ENCODE measurements at places on chromosomes 16 and 17.

DNA sequence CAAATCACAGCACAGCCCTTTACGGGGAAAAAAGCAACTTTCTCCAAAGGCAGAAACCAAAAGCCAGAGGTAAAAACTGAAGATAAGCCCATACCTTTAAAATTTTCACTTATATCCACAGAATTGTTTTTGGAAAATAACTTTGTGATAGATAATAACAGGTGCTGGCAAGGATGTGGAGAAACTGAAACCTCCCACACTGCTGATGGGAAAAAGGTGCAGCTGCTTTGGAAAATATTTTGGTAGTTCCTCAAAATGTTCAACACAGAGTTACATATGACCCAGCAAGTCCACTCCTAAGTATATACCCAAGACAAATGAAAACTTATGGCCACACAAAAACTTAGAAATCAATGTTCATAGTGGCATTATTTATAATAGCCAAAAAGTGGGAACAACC is 12.2 kb downstream of the EFTUD2 start:
- no peak for DNase-seq

DNA sequence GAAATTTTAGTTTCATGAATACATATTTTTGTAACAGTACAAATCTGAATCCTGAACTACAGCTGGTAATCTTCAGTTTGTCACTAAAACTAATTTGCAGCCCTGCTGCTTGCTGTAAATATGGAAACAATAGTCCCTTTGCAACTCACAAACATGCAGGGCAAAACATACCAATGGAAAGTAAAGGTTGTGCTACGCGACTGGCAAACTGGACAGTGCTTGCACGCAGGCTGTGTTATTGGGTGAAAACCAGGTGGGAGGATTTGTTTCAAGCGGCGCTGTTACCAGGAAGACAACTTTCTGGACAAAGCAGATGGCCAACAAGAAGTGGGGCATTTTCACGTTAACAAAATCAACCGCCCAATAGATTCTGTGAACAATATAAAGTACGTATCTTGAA is 93.5 kb downstream of the CDYL2 start:
- no peak for DNase-seq

DNA sequence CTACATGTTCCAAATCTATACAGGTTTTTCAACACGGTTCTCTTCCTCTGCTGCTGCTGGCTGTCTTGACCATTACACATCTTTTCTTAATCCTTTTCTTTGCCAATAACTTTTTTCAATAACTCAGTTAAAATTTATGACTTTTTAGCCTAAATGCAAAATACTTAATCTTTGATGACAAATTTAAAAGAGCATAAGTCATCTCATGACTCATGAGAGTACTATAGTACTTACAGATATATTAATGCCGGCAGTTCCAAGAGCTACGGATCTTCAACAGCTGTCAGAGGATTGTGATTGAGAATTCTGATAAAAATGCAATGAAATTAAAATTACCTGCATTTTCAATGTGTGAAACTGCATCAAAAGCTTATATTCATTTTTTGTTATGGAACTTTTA is 105.5 kb downstream of the KPNA2 start:
- no peak for DNase-seq

DNA sequence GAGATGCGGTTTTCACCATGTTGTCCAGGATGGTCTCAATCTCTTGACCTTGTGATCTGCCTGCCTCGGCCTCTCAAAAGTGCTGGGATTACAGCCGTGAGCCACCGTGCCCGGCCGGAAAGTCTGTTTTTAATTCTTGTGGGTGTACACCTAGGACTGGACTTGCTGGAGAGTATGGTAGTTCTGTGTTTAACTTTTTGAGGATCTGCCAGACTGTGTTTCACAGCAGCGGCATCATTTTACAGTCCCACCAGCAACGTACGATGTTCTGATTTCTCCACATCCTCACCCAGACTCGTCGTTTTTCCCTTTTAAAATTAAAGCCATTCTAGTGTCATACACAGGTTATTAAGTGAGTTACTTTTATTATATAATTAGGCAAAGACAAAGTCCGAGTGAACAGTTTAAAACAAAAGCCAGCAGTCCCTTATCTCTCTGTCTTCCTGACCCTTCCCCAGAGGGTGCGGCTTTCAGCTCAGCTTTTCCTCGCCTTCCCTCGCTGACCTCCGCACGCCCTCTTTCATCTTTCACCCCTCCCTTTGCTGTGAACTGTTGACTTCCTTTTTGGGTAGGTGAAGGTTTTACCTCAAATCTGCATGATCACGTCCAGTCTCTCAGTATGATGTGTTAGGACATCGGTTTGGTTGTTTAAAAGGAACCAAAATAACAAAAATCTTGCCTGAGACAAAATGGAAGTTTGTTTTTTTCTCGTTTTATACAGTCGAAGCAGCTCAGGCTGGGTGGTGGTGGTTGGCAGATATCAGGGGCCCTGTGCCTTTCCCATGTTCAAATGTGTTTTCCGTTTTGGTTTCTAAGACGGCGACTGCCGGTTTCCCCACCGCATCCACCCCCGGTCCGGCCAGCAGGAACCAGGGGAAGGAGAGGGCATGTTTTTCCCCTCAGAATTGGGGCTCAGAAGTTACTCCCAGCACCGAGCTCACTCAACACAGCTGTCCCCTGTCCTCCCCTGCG is 18.0 kb downstream of the FAM234A start:
- DNase-seq = no peak

DNA sequence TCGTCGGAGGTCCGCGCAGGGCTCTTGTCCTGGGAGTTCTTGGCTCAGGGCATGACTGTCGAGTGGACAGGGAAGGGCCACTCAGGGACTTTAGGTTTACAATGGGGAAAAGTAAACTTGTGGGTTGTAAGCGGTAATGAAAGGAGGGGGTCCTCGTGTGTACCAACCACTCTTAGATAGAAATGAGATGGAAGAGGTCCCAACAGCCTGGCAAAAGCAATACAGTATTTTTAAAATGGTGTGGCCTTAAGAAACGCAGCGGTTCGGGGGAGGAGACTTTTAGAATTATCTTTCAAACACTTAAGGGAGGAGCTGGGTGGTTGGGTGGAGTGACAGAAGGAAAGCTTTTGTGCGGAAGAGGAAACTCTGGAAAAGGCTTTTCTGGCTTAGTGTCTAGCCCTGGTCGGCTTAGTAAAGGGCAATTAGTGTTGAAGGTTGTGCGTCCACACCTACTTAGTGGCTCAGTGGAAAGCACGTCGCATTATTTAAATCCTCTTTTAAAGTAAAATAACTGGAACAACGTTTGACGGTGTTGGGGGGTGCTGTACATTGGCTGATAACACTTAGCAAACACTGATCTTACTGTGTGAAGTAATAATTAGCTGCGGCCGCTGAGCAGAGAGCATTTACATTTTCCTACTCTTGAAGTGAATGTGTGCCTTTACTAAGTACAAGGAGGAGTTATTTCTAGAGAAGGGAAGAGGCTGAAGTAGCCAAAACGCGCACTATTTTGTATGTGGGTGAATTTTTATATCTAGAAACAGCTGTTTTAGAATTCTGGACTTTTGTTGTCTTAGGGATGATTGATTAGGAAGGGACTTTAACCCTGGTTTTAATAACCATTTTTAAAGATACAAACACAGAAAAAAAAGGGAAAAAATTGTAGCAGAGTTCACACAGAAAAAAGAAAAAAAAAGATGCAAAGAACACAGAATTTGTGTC is 1.0 kb downstream of the WSB1 start:
- peak; percentile 74 for DNase-seq

GRCh38 chr16:87459833-87460232 is 33.0 kb downstream of the ZCCHC14 start:
- DNase-seq = no peak

DNA sequence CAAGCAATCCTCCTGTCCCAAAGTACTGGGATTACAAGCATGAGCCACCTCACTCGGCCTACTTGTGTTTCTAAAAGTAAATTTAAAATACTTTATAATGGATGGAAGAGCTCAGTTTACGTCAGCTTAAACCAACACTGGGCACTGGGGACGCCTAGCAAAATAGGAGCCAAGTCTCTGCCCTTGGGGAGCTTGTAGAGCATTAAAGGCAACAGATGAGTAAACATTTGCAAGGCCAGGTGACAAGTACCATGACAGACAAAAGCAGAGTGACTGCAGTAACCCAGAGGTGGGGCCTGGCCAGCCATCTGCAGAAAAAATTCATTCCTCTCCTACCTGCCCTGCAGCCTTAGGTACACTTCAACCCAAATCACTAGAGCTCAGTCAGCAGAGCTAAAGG is 12.1 kb upstream of the NLK start:
- no peak for DNase-seq
